ENCODE measurements at places on chromosomes 13 and 19.

GRCh38 chr19:6032827-6033226 is 54.9 kb upstream of the RANBP3 start:
- DNase-seq, result no peak

DNA sequence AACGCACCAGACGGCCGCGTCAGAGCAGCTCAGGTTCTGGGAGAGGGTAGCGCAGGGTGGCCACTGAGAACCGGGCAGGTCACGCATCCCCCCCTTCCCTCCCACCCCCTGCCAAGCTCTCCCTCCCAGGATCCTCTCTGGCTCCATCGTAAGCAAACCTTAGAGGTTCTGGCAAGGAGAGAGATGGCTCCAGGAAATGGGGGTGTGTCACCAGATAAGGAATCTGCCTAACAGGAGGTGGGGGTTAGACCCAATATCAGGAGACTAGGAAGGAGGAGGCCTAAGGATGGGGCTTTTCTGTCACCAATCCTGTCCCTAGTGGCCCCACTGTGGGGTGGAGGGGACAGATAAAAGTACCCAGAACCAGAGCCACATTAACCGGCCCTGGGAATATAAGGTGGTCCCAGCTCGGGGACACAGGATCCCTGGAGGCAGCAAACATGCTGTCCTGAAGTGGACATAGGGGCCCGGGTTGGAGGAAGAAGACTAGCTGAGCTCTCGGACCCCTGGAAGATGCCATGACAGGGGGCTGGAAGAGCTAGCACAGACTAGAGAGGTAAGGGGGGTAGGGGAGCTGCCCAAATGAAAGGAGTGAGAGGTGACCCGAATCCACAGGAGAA is 1.9 kb downstream of the PPP1R12C start:
- DNase-seq, result no peak

DNA sequence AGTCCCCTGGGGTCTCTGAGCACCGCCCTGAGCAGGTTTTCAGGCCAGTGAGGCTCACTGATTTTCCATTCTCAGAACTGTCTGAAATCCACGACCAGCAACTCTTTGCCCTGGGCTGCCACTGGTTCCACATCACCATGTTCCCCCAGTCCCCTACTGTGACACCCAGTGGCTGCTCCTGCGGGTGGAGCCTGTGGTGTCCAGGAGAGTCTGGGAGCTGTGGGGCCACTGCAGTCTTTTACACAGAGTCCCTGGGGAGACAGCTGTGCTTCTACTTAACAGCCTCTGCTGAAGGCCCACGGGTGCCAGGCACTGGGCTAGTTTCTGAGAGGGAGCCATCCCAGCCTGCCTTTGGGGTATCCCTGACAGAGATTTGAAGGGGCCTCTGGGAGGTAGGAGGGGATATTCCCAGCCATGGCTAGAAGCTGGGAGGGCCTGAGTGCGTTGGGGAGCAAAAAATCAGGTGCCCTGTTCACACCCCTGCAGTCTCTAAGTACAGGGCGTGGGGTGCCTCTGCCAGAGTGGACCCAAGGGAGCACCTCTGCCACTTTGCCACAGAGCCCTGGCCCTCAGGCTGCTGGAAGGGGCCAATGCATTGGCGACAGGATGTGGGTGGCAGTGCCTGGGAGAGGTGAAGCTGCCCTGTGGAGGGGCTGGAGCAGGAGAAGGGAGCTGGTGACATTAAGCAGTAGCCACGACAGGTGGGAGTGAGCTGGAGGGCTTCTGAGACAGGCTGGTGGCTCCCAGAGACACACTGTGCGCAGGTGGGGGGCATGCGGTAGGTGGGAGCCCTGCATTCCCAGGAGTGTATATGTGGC is 200.2 kb upstream of the ZNF536 start:
- DNase-seq, result no peak

- no peak for DNase-seq
Observed at GRCh38 chr19:57675881-57676280, 5.9 kb upstream of the ZNF551 start.

DNA sequence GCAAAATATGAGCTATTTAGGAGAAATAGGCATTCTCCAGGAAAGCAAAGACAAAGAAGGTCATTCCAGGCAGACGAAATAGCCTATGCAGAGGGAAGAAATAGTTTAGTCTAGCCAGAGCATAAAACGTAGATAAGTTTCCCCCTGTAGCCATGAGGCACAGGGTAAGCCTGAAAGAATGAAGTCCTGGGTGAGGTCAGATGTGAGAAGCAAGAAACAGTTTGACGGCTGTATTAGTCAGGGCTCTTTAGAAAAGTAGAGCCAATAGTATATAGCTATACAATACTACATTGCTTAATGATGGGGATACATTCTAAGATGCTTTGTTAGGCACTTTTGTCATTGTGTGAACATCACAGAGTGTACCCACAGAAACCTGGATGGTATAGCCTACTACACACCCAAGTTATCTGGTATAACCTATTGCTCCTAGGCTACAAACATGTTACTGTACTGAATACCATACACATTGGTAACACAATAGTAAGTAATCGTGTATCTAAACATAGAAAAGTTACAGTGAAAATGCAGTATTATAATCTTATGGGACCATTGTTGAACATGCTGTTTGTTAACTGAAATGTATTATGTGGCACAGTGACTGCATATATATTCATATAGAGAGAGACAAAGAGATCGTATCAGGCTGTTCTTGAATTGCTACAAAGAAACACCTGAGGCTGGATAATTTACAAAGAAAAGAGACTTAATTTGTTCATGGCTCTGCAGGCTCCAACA is 59.3 kb upstream of the WDFY2 start:
- DNase-seq, result no peak

DNA sequence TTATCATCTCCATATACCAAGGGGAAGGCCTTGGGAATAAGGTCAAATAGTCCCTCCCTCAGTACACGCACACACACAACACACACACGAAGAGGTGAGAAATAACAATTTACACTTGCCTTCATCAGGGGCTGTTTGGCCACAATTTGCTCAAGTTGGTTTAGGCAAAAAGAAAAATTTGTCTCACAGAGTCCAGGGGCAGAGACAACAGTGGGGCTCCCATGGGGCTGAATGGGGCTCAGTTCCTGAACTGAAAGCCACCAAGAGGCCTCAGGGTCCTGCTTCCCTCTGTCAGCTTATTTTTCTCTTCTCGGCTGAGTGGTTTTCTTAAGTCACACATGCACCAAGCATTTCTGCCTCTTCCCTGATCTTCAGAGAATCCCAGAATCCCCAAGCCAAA is 35.5 kb downstream of the PCDH8 start:
- no peak for DNase-seq

DNA sequence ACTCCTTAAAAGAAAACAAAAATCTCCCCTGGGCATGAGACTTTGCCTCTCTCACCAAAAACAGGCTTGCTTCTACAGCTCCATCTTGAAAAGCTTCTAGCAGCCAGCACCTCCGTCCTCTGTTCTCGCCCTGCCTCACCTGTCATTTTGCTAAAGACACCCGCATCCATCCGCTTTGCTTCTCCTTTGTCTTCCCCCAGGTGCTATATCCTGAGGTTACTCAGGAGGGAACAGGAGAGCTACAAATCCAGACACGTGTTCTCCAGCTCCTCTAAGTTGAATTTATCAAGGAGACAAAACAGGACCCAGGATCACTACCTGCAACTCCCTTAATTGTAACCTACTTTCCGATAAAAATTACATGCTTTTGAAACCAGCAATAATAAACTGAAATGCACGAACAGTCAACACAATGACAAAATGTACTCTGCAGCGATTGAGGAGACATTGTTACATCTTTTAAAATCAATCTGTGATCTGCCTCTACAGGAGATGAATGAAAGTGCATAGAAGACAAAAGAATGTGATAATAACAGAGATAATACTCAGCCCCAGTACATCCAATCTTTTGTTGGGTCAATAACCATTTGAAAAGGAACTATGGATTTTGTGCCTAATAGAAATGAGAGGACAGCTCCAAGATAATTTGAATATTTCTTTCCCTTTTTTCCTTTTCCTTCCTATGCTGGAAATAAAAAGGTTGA is 221.2 kb downstream of the DCLK1 start:
- DNase-seq, result no peak

DNA sequence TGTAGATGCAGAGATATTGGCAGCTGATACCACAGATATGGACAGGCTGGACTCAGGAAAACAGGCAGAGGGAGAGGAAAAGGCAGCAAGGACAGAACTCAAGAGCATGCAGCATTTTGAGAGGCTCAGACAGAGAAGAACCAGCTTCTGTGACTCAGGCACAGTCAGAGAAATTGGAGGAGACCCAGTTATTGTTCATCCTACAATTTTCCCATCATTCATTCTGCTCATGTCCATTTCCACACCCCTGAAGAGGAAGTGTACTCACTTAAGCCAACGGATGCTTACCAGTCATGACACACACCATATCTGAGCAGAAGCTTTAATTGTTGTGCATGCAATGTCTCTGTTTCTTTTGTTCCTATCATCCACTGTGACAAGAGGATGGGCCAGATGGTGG is 359.8 kb upstream of the HTR2A start:
- DNase-seq, result no peak

DNA sequence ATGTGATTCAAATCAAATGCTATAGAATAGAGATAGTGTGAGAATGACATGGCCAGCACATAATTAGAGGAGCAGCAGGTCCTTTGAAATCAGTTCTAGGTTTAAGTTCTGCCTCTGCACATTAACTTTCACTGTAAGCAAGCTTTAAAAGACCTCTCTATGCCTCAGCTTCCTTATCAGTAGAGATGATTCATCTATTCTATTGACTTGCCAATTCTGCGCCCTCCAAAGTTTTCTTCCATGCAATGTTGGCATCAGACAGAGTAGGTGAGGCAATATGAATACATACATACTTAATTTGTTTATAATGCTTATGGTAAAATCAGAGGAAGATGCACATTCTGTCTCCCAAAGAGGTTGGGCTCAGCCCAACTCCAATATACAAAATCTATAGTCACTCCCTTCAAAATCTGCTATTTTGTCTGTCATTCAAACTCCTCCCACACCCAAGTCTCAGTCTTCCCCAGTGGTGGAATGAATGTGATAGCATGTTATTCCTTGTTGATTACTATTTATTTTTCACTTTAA is 525.5 kb downstream of the RFC3 start:
- no peak for DNase-seq

GRCh38 chr19:13370948-13371347 is 135.3 kb downstream of the CACNA1A start:
- no peak for DNase-seq

DNA sequence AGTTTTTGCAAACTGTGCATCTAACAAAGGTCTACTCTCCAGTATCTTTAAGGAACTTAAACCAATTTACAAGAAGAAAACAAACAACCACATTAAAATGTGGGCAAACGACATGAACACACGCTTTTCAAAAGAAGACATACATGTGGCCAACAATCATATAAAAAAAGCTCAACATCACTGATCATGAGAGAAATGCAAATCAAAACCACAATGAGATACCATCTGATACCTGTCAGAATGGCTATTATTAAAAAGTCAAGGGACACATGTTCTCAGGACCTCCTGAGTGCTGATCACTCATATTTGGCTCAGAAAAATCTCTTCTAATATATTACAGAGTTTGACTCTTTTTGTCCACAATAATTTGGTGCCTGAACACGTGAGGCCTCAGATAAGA is 14.2 kb upstream of the LILRB1 start:
- DNase-seq, result no peak

DNA sequence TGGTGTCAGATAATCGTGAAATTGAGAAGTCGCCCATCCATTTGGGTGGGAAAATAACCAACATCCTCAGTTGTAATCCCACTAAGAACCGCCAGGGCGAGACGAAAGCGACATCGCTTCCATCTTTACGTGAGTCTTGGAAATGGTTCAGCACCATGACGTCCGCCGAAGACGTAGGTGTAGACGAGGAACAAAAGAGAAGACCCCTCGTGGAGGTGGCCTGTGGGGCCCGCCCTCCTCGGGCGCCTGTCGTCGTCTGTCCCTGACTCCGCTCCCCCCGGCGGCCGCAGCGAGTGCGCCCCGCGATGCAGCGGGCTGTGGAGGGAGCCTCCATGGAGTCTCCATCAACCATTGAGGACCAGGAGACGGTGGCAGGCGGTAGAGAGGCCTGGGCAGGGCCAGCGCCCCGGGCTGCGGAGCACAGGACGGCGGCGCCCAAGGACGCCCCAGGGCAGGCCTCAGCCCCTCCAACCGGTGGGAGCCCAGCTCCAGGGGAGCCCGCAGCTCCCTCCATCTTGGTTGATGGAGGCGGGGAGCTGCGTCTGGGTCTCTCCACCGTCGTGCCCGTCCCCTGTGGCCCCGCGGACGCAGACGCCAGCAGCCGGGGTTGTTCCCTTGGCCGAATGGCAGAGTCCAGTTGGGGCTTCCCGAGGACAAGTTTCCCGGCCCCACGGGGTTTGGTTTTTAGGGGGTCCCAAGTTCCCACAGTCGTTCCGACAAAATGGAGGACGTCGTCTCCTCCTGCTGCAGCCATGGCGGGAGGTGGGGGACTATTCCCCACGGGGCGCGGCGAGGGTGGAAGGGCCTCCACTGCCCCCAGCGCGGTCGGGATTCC is 990 bp upstream of the ZMYM2 start:
- peak; percentile 88 for DNase-seq

DNA sequence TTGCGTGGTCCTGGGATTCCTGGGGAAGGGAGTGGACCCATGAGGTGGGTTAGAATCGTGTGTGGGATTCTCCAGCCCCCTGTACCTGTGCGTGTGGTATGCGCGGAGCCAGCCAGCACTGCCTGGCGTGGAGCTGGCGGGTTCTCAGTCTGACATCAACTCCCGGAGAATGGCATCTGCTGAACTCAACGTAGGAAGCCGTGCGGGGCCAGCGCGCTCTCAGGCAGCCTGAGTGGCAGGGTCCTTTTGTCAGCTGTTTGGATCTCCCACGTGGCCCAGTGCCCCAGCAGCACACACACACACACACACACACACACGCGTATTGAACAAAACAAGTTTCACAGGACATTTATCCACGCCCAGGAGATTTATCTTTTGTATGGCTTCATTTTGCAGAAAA is 28.1 kb downstream of the ATP4B start:
- DNase-seq, result no peak

GRCh38 chr19:1251330-1252220 is 3.2 kb downstream of the MIDN start:
- peak; percentile 78 for DNase-seq

- DNase-seq, result peak; percentile 25
Observed at GRCh38 chr13:100130092-100130491, 41.2 kb downstream of the PCCA start.

- DNase-seq, result no peak
Observed at GRCh38 chr19:38318660-38319059, 985 bp upstream of the KCNK6 start.

DNA sequence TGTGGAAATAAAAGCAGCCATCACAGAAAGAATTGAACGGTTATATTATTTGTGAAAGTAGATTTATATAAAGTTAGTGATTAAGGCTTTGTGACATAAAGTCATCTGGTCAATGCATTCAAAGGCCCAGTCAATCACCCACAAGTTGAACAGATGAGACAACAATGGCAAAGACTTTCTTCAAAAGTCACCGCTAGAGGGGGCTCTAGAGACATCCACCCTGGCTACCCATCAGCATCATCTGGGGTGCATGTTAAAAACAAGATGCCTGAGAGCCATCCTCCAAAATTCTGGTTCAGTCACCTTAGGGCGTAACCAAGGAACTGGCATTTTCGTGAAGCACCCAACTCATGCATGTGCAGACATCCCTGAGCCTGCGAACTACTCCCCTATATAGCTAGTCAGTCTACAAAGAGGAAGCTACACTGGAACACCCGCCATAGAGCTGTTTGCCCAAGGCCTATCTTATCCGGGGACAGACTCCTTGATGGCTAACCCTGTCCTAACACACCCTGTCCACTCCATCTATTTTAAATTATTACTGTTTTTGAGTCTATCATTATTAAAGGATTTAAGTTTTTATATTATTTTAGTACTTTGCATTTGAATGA is 970.5 kb downstream of the UQCRFS1 start:
- peak; percentile 3 for DNase-seq

All from NCI-H69 (cell line).